ENCODE measurements at places on chromosomes 5 and 9.

DNA sequence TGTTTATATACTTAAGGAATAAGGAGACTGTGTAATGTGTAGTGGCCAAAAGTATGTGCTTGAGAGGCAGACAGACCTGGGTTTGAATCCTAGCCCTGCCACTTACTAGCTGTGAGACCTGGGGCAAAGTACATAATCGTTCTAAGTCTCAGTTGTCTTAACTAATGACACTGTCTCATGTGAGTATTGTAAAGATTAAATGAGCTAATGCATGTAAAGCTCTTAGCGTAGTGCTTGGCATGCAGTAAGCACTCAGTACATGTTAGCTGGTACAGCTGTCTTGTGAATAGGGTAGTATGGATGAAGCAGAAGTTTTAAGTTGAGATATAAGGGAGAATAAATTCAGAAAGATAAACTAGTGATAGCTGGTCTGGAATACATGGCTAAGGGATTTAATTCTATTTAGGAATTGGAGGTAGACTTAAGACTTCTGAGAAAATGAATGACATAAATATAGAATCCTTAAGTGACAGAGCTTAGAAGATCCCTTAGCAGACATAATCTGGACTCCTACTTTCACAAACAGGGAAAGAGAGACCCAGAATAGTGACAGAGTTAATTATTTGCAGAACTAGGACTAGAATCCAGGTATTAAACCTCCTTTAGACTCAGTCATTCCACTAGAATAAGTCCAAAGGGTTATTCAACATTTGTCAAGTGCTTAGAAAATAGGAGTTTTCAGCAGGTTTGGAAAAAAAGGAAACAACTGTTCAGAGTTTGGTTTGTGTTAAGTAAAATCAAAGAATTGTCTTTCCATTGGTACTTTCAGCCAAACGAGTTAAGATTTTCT lies 13.1 kb downstream of the GPR21 start:
- DNase-seq: no peak

DNA sequence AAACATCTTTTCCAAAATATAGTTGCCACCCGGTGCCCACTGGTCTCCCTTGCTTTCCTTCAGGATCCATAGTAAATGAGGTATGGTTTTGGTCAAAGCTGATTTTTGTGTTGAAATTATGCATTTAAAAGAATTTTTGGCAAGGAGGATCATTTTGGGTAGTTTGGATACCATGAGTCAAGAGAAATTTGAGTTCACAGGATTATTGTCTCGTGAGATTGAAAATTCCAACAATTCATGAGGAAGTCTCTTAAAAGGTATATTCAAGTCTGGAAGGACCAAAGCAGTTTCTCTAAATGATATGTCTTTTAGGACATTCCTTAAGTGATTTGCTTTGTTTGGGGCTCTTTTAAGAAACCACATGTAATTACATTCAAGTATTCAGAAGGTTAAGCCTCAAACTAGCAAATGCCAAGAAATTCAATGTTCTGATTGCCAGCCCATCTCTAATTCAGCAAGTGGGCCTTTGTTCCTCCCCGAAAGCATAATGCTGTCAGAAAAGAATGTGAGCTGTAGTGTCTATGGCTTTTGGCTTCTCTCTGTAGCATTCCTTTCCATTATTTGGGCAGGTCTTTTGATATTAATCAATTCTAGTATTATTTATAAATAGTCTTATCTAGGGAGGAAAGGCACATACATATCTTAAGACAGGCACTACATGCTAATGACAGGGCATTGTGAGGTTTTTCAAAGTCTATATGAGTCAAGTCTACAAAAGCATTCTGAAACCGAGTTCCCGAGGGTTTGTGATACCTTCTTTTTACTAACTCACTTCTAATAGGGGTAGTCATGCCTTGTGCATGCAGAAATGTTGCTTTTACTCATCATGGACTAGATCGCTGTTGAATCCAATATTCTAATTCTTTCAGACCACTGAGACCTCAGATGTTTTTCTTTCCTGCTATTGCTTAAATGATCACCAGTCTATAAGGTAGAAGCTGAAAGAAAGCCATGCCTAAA lies 453.9 kb downstream of the ENC1 start:
- DNase-seq: no peak

GRCh38 chr5:177357146-177357458 lies 622 bp upstream of the RGS14 start:
- DNase-seq: no peak

GRCh38 chr9:131096269-131097125 lies at the start of gene AIF1L:
TSS of gene AIF1L (plus strand) at chr9:131096531. CDS start at chr9:131096630, 99 bp downstream.
- DNase-seq: peak; percentile 44

- DNase-seq: no peak
Measured at GRCh38 chr5:132776938-132777208, 166 bp downstream of the SEPTIN8 start.

GRCh38 chr5:89123581-89123980 lies 240.6 kb upstream of the MEF2C start:
- DNase-seq: no peak

GRCh38 chr5:171629221-171629620 lies 156.4 kb upstream of the SMIM23 start:
- DNase-seq: no peak

DNA sequence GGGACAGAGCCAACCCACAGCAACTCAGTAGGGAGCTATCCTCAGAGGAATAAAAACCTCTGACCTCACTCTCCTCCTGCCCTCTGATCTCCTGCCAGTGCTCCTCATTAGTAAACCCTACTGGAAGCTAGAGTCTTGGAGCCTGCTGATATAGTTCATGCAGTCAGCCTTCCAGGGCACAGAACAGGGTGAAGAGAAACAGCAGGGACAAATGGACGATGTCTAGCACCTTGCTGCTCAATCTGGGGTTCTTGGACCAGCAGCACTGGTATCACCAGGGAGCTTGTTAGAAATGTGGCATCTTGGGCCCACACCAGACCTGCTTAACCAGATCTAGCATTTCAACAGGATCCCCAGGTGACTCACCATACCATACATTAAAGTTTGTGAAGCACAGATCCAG lies 5.5 kb upstream of the GALNT12 start:
- DNase-seq: no peak

DNA sequence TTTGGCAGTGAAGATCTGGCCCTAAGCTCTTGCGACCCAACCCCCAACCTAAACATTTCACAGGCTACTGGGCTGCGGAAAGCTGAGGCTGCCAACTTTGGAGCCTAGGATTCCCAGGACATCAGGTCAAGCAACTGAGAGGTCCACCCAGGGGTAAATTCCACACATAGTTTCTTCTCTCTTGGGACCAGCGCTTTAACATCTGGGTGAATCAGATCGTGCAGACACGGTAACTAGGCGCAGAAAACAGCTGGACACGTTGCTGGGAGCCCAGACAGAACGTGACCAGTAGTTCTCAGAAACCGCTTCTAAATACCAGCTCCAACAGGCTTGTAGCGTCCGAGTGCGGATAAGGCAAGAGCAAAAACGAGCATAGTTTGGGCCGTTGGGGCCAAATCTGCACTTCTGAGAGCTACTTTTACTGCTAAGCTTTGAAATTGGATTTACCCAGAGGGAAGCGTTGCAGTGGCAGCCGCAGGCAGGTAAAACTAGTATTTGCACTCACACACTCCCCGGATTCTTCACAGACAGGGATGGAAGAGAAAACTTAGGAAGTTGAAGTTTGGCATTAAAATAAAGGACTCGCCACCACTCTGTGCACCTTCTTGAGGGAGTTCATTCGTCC lies 11.8 kb downstream of the ITGA1 start:
- peak; percentile 18 for DNase-seq

- DNase-seq: no peak
Measured at GRCh38 chr5:16792598-16793275, 143.4 kb downstream of the MYO10 start.

DNA sequence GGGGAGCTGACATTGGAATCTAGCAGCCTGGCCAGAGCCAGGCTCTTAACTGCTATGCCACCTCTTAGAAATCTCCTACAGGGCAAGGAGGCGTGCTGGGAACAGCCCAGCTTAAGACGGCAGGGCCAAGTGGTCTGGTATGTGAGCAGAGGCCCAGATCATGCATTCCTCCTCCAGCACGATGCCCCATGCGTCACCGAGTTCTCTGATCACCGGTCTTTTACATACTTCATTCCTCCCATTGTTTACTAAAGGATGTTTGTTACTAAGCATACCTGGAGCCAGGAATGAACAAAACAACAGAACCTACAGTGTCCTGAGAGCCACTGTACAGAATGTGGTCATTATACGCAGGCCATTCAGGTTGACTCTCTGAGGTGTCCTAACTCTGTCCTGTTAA lies 73.8 kb downstream of the TRIO start:
- DNase-seq: no peak

GRCh38 chr9:87497604-87498045 lies at the start of gene DAPK1:
TSS of gene DAPK1 (plus strand) at chr9:87497867. CDS start at chr9:87499078, 1,211 bp downstream.
- peak; percentile 31 for DNase-seq

DNA sequence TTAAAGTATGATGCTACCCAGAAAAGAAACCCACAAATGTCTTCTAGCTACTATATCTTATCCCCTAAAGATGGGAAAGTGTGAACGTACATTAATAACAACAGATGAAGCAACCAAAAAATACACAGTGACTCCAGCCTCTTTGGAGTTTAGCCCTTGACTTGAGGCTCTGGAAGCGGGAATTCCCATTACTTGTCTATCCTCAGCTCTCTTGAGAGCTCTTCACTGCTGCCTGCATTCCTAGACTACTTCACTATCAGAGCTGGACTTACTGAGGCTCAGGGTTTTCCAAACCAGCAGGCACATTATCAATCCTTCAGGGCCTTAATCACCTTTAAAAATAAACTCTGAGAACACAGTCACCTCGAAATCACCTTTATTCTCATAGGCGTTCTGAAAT lies 1.0 kb upstream of the NME5 start:
- DNase-seq: no peak

DNA sequence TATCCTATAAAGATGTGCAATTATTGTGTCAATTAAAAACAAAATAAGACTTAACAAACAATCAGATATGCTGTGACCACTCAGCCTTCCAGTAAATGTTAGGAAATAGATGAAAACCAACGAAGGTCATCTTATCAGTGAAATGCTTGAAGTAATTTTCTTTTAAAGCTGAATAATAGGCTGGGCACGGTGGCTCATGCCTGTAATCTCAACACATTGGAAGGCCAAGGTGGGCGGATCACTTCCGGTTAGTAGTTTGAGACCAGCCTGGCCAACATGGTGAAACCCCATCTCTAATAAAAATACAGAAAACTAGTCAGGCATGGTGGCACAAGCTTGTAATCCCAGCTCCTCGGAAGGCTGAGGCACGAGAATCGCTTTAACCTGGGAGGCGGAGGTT lies 31.2 kb downstream of the NLN start:
- no peak for DNase-seq

- DNase-seq: no peak
Measured at GRCh38 chr5:35202319-35203111, 27.8 kb downstream of the PRLR start.

GRCh38 chr5:139277171-139277570 lies 16.4 kb upstream of the MATR3 start:
- DNase-seq: no peak

DNA sequence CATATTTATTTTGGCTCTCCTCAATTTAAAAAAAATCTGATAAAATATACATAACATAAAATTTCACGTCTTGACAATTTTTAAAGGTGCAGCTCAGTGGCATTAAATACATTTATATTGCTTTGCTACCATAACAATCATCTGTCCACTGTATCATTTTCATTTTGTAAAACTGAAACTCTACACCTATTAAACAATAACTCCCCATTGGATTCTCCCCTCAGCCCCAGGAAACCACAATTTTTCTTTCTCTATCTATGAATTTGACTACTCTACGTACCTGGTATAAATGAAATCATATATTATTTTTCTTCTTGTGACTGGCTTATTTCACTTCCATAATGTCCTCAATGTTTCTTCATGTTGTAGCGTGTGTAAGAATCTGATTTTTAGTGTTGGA lies 563.5 kb downstream of the PRR16 start:
- no peak for DNase-seq

GRCh38 chr9:14272927-14273528 lies 40.9 kb downstream of the NFIB start:
- no peak for DNase-seq

DNA sequence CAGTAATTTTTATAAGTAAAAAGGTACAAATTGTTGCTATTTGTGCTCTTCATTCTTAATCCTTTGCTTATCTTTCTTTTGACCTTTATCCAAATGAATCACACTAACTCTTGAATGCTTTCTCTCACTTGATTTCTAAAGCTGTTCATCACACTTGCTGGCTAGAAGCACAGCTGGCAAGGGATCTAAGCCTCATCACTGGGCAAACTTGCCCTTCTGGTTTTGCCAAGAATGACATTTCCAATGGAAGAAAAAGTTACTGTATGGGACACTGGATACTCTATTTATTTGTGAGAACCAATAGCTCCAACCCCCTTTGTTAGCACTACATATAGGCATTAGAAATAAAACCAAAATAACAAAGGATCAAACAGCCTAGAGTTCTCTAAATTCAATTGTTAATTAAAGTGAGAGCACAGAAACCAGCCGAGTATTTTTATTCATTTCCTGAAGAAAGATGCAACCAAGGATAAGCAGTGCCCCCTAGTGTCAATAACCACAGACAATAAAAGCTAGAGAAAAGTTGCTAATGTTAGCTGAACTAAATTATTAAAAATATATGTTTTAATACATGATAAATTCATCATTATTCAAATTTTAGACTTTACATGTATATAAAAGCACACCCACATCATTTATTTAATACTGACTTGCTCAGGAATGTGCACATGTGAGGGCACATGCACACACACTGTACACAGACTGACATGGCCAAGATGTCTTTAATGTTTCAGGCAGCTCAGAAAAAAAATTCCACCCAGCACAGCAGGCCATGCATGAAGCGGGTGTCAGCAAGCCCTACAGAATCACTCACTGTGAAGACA lies 59.8 kb upstream of the POU5F2 start:
- DNase-seq: peak; percentile 41

DNA sequence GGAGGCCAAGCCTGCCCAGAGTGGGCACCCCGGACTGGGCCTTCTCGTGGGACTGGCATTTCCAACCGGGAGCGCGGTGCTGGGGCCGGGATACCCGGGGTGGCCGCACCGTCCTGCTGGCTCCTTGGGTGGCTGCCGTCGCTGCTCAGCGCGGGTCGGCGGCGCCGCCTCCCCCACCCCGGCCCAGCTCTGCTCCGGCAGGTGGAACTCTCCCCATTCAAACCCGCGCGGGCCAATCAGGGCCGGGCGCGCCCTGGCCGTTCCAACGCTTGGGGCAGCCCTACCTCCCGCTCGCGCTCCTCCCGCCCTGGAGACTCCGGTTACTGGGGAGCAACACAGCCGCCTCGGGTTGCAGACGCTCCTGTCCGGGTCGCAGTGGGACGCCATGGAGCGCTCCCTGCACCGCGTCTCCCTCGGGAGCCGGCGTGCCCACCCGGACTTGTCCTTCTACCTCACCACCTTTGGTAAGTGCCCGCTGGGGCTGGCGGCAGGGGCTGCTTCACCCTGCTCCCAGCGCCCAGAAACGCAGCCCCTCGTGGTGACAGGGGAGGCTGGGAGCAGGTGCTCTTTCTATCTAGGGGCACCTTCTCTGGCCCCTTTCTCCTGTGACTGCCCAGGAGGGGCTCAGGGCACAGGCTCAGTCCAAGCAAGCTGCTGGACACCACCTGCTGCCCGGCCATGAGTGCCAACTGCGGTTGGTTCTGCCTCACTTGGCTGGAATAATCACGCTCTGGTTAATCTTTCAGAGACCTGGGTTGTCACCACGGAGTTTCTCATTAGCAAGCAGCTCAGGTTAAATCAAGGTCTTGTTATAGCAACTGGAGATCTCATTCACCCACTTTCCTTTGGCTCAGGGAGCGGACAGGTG lies at the start of gene RGS3:
Gene RGS3 (plus strand): TSS at position 310 of the 868 bp plus-strand sequence. CDS start 76 bp downstream, at position 386.
- peak; percentile 58 for DNase-seq

GRCh38 chr5:63535840-63536602 lies 426.2 kb downstream of the HTR1A start:
- DNase-seq: no peak

All from prostate gland (tissue), 2 donors.